CD8-positive, alpha-beta memory T cell (primary cell): ENCODE measurements at places on chromosomes 16 and 17.

GRCh38 chr17:32953857-32954256 is 25.9 kb downstream of the TMEM98 start:
- DNase-seq, result no peak

DNA sequence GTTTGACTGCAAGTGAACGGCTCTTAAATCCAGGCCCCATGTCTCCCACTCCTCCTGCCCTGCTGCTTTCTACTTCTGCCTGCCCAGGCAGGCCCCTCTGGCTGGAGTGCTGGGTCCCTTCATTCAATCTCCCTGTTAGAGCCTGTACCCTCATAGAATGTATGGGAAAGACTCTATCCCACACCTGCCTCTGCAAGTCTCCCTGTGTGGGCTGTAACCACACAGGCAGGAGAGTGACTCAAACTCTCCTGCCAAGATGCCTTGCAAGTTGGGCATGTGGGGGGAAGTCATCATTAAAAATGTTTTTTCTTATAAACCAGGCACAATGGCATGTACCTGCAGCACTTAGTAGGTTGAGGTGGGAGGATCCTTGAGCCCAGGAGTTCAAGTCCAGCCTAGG is 77.5 kb downstream of the PLXDC1 start:
- DNase-seq, result no peak

DNA sequence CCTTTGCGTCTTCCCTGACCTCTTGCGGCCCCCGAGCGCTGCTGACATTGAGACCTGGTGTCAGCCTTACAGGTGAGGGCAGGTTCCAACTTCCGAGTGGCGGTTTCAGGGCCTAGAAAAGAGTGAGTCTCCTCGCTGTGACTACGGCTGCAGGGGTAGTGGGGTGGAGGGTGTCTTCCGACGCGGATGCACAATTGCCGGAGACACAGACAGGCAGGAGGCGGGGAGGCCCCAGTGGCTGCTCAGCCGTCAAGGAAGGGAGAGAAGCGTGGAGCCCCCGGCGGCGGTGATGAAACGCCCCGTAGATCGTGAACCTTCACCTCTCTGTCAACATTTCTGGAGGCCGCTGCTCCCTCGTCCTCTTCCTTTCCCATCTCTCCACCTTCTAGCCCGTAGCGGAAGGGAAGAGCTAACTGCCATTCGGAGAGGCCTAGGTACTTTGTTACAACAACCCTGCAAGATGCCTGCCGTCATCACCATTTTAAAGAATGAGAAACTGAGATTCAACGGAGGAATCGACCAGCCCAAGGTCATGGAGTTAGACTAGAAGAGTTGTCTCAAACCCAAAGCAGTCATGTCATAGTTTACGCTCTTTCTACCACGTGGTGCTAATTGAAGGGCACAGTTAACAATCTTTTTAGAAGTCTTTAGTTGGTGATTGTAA is 485 bp downstream of the DNAJA3 start:
- no peak for DNase-seq

DNA sequence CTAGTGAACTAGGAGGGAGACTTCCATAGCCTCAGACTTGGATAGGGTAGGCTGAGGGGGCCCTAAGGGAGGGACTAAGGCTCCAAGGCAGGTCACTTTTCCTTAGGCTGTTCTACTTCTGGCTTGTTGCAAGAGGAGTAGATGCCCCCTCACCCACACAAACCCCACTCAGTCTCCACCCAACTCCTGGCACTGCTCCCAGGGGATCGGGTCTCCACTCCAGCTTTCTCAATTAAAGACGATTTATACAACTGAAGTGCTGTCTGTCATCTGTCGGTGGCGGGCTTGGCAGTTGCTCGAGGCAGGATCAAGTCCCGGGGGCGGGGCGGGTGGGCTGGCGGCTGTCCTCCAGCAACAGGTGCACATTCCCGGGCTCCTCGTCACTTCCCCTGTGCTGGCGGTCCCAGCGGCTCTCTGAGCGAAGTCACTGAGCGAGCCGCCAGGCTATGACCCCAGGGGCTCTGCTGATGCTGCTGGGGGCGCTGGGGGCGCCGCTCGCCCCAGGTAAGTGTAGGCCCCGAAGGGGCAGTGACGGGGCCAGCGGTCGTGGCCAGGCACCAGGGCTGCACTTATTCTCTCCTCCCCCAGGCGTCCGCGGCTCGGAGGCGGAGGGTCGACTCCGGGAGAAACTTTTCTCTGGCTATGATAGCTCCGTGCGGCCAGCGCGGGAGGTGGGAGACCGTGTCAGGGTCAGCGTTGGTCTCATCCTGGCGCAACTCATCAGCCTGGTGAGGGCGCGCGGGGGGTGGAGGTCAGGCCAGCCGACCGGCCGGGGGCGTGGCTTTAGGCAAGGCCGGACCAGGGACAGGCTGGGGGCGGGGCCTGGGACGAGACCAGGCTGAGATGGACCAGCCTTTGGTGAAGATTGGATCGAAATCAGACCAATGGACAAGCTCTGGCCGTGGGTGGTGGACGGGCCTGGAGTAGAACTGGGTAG is at the start of gene CHRNB1:
CHRNB1 (plus strand) TSS at position 380 of the 937 bp plus-strand sequence; CDS start at position 447, 67 bp downstream.
- DNase-seq, result no peak

GRCh38 chr17:41784207-41784744 is 2.2 kb downstream of the JUP start:
- DNase-seq, result no peak

- no peak for DNase-seq
Observed at GRCh38 chr17:31313982-31314781, at the start of gene EVI2B. Gene EVI2B (minus strand): TSS chr17:31314054. CDS start chr17:31305609, 8,445 bp downstream.

- DNase-seq, result no peak
Observed at GRCh38 chr16:81937305-81938038, 73.8 kb downstream of the SDR42E1 start.

DNA sequence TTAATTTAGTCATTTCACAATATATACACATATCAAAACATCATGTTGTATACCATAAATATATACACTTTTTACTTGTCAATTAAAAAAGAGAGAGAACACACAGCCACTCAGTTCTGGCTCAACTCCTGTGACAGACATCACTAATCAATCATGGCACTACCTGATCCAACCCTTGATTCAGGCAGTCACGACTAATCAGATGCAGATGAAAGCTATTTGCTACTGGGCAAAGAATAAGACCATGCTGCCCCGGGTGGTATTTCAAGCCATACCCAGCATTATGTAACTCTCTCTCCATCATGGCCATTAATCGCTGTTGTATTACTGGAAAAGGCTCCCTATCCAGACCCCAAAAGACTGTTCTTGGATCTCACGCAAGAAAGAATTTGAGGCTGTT is 345.7 kb downstream of the HAPSTR1 start:
- no peak for DNase-seq

DNA sequence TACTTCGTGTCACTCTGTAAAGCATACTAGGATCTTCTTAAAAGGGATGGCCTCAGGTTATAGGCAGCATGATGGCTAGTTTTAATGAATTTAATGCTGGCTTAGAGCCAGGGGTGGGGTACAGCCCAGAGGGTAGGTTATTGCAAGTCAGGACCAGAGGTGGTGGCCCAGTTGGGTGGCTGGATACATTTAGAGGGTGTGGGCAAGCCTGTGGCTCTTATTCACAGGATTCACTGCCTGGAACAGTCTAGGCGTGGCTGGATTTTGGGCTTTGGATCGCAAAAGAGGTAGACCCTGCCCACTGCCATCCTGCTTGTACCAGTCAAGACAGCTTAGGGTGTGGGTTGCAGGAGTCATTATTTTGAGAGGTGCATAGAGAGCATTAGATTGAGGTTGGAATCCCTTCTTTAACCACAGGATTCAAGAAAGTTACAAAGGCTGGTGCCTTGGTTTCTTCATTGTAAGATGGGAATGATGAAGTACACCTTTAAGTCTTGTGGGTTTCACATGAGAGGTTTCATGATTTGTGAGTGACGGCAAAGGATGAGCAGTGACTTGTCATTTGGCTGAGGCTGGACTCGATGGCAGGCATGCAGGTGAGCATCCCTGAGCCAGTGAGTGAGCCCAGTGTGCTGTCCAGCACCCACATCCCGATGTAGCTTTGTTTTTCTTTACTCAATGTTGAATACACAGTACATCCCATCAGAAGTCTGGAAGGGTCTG is 85.2 kb downstream of the KSR1 start:
- DNase-seq, result no peak

DNA sequence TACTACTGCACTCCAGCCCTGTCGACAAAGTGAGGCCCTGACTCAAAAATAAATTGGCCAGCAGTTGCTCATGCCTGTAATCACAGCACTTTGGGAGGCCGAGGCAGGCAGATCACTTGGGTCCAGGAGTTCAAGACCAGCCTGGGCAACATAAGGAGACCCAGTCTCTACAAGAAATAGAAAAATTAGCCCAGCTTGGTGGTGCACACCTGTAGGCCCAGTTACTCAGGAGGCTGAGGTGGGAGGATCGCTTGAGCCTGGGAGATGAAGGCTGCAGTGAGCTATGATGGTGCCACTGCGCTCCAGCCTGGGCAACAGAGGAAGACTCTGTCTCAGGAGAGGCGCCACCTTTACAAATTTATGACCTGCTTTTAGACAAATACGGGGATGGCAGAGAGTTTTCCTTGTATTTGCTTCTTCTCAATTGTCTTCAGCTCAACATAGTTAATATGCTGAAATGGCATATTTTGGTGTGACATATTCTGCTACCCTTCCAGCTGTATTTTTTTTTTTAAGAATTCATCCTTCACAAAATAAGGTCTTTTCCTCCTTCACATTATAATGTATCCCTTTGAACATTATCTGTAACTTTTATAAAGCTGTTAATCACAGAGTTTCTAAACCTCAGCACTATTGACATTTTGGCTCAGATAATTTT is 21.1 kb upstream of the YPEL2 start:
- no peak for DNase-seq

DNA sequence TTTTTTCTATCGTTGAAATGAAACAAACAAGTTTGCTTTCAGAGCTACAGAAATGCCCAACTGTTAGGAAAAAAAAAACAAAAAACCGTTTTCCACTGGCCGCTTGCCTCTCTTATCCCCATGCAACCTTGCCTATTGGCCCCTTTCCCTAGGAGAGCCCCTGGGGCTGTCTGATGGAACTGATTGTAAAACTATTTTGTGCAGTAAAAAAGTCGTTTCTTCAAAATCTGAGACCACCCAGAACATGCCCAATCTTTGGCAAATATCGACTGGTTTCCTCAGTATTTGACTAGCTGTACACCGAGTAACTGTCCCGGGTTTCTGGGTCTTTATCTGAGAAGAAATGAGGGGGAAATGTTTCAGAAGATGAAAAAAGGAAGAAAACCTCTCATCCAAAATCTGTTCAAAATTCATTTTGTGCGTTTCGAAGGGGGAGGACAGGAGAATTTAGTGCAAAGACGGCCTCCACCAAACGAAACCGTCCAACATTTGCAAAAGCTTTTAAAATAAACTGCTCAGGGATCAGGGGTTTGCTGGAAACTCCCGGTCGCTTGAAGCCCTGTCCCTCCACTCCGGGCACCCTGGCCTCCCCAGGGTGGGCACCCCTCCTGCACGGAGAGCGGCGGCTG is 1.1 kb upstream of the GNAO1 start:
- DNase-seq, result no peak

GRCh38 chr17:40313668-40314583 is 4.9 kb downstream of the RARA start:
- no peak for DNase-seq

- DNase-seq, result no peak
Observed at GRCh38 chr17:78885956-78886355, 17.0 kb downstream of the CEP295NL start.
